ENCODE measurements at places on chromosomes 7 and 10. TPM values are rescaled to one million over a fixed set of nuclear protein-coding genes. Genes with fewer than 3 reads are reported as not detected.

PDK4 gene
- 11.1 TPM for total RNA-seq

EN2 gene
- not detected for total RNA-seq

GPER1 gene
- total RNA-seq: 5.7 TPM

SHH gene
- 5.6 TPM for total RNA-seq

SORCS1 gene
- 0.40 TPM for total RNA-seq
